AML-193 (cell line): ENCODE measurements at places on chromosomes 6 and 20.

DNA sequence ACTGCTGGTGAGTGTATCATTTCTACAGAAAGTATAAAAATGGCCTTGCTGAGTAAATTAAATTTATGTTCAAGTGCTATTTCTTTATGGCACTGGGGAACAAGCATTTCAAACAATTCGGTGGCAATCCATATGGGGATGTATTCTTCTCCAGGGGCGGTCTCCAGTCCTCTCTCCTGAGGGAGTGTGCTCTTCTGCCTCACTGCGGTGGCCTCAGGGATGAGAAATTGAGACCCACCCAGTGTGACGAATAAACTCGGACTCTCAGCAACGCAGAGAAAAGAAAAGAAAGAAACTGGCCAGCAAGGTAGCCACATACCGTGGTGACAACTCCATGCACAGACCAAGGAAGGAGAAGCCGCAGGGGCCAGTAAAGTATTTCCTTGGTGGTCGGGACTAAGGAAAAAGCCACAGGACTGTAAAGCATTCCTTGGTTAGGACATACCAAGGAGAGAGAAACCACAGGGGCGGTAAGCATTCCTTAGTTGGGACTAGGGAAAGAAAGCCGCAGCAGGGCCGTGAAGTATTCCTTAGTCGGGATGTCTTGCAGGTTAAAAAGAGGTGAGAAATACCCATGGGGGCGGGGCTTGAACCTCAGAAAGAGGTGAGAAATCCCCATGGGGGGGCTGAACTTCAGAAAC is 13.6 kb upstream of the GOPC start:
- no peak for DNase-seq

- no peak for DNase-seq
Measured at GRCh38 chr20:4578375-4578774, 143.3 kb upstream of the PRND start.

DNA sequence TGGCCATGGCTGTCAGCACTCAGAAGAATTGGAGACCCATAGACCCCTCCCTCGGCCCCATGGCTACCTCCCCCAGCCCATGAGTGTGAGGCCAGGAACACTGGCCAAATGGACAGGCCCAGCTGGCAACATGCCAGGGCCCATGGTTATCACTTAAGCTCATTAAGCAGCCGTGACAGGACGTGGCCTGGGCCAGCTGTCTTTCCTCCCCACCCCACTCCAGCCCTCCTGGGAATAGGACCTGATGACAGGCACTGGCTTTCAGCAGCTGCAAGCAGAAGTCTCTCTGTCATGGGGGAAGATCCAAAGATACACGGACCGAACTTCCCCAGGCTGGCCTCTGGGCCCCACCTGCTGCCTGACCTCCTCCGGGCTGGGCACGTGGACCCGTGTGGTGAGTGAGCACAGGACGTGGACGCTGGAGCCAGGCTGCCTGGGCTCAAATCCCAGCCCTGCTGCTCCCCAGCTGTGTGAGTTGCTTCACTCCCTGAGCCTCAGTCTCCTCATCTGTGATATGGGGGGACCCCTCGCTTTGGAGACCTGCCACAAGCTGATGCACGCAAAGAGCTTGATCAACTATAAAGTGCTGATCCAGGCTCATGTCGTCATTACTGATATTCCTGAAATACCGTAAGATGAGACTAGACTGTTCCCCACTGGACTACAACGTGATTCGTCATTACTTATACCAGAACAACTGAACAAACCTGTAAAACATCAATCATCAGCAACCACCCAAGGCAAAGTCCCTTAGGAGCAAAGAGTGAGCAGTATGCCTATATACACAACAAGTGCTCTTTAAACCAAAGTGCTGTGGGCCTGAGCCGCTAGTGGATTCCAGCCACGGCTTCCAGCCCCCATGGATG is 22.0 kb upstream of the VSTM2L start:
- DNase-seq, result no peak

DNA sequence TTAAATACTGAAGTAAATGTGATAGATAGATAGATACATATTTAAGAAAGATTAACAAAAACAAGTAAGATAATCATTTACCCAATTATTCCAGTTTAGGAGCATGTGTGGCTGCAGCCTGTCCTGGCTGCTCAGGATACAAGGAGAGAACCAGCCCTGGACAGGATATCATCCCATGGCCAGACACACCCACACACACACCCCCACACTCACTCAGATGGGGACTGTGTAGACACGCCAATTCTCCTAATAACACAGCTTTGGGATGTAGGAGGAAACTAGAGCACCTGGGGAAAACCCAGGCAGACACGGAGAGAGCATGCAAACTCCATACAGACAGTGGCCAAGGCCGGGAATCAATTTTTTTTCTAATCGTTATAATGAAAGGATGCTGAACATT is 45.6 kb downstream of the GFOD1 start:
- DNase-seq, result no peak

DNA sequence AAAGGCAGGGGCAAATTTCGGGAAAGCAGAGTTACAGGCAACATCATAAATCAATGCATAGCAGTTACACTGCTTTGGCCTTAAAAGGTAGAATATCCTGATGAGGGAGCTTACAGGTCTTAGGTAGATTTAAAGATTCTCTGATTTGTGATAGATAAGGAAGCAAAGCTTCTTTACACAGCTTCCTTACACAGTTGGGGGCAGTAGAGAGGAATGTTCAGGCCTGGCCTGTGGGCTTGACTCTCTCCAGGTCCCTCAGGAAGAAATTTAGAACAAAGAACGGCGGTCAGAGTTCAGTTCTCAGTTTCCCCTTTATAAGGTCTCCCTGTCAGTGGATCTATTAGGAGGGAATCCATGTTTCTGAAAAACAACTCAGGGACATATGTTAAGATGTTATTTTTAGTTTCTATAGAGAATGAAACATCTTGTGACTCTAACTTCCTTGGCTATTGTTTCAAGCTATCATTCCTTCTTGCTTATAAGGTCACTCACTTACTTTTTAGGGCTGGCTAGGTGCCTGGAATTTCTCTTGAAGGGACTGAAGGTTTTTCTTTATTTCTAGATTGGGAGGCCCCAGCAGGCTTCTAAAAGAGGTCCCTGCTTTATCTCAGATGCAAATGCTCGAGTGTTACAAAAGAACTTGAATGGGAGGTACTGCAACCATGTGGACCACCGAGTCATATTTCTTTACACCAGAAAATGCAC is 11.8 kb downstream of the HLA-B start:
- no peak for DNase-seq

DNA sequence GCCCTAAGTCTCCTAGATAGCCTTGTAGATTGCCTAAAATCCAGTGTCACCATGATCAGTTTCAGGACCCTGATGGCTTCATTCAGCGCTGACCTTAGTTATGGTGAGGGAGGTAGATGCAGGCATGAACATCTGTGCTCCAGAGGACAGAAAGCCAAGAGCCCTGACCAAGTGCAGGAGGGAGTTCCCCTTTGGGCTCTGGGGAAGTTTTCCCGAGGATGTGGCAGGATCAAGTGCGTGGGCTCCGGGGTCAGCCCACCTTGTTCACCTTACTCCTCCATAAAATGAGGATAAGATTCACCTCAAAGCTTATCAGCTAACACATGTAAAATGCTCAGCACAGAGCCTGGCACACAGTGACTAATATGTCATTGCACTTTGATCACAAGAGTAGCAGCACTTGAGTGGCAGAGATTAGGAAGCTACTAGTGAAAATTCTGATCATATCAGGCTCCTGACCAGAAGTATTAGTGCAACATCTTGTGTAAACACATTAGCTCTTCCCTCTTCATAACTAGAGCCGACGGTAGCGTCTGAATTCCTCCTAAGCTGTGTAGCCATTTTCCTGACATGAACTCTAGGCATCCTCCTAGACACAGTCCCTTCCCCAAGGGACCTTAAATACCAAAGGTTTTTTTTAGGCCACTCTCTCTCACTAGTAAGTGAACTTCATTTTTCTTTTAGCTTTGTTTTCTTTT is 125.2 kb downstream of the SULF2 start:
- no peak for DNase-seq

DNA sequence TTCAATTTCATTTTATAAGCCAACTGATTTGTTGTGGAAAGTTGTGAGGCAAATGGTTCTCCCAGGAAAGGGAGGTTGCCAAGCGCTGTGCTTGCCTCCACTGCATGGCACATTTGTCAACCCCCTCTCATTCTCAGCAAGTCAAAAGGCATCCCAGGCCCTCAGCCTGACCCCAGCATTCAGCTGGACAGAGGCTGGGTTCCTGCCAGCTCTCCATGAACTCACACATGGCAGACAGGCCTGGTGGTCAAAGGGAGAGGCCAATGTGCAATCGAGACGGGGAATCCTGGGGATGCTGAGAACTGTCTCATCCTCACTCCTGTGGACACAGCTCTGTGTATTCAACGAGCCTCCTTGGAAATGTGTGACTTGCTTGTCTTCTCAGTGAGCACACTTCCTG is 106.0 kb upstream of the CDH4 start:
- no peak for DNase-seq

DNA sequence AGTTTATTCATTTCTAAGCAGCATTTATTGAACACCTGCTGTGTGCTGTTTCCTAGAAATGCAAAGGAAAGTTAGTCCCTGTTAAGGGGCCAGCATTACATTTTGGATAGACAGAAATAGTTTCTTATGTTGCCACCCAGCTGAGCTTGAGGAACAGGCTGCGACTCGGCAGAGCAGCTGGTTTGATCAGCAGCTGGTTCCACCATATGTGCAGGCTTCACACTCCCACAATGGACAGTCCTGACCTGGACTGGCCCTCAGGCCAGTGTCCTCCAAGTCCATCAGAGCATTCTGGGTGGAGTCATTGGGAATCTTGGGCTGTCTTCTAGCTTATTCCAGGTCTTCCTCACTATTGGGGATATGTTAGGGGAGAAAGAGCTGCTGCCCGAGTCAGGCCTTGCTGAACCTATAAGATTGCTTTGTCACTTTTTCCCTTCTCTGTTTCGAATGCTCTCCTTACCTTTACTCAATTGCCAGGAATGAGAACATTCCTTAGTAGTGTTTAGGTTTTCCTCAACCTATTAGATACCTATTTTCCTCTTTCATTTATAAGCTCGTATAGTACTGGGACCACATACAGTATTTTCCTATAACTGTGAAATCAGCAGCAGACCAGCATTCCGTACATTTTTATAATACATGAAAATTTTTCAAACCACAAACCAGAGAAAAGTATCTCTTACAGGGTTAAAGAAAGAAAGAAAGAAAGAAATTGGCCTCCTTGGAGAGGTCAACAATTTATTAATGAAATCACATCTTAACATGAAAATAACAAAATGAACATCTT is 203.0 kb downstream of the FARS2 start:
- no peak for DNase-seq

- no peak for DNase-seq
Measured at GRCh38 chr6:37547564-37548061, 47.9 kb upstream of the CCDC167 start.

DNA sequence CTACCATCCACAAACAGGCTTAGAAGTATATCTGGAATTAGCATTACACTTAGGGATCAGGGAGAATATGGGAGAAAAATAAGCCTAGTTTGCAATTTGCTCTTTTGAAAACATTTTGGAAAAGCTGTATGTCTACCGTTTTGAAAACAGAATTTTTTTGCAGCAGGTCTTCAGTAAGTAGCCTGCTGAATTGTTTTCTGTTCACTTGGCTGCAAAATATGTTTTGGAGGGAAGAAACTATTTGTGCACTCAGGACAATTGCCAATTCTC is 39.6 kb downstream of the ILRUN start:
- no peak for DNase-seq

DNA sequence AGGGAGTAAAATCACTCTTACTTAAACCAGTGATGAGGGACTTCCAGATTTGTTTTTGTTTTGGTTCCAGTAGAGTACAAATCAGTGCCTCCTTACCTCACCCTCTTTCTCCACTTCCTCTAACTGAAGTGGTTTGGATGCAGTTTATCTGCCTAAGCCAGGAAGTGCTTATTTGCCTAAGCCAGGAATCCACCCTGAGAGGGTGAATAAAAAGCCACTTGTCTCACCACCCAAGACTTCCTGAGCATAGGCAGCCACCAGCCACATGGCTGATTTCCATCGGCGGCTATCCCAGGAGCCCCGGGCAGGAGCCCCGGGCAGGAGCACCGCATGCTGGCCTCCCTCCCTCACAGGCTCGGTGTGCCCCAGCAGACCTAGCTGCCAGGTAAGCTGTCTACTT is 12.0 kb downstream of the LRP11 start:
- DNase-seq, result no peak

DNA sequence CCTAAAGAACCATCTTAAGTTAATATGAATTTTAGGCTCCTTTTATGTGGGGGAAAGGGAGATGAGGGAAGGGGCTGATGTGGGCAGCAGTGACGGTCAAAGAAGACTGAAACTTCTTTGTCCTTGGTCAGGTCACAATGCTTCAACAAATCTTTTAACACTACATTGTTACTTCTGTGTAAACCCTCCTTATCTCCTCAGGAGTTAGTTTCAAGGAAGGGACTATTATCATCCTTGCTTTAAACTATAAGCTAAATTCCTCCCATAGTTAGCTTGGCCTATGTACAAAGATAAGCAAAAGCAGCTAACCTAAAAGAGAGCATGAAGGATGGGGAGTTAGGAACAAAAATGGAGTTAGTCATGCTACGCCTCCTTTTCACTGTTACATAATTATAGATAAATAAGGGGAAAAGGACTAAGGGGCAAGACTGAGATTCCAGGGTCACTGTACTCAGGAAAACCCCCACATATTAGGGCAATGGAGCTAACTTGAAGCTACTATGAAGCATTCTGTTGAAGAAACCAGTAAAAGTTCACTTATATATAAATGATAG is 172.7 kb upstream of the RUNX2 start:
- no peak for DNase-seq

DNA sequence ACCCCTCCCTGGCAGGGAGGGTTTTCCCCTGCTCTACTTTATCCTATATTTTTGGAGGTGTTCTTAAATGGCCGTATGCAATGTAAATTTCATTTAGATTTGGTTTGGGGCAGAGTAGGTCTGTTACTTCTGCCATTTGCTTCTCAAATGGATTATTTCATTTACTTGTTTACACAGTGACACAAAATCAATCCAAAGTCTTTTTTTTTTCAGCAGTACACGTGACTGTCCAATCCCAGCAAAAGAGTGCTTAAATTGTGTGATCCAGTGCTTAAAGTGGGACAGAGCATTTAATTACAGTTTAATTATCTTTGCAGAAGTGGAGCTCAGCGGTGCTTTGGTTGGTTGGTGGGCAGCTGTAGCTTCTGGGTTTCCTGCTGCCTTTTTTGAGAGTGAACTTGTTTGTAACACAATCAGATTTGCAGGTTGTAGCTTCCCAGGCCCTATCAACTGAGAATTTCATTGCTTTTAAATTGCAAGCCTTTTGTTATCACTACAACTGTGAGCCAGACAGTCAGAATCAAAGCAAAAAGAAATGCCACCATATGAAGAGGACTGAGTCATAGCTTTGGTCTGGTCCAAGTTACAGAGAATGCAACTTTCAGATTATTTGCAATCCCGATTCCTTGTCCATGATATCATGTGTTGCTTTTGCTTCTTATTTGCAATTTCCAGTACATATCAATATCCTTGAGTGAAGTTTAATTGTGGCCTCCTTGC is 216.9 kb downstream of the DOK5 start:
- DNase-seq, result no peak
